Dermis blood vessel endothelial cell (primary cell): ENCODE measurements at places on chromosomes 3 and 15. TPM values are rescaled to one million over a fixed set of nuclear protein-coding genes. Genes with fewer than 3 reads are reported as not detected.
A peak's percentile ranks its signal among the peaks of the same experiment; 100 is the strongest.

The ZNF385D gene
- 2.0 and 4.4 TPM in 2 replicates for total RNA-seq

- no peak for DNase-seq
Measured at GRCh38 chr15:39321977-39322376, 258.9 kb upstream of the THBS1 start.

DNA sequence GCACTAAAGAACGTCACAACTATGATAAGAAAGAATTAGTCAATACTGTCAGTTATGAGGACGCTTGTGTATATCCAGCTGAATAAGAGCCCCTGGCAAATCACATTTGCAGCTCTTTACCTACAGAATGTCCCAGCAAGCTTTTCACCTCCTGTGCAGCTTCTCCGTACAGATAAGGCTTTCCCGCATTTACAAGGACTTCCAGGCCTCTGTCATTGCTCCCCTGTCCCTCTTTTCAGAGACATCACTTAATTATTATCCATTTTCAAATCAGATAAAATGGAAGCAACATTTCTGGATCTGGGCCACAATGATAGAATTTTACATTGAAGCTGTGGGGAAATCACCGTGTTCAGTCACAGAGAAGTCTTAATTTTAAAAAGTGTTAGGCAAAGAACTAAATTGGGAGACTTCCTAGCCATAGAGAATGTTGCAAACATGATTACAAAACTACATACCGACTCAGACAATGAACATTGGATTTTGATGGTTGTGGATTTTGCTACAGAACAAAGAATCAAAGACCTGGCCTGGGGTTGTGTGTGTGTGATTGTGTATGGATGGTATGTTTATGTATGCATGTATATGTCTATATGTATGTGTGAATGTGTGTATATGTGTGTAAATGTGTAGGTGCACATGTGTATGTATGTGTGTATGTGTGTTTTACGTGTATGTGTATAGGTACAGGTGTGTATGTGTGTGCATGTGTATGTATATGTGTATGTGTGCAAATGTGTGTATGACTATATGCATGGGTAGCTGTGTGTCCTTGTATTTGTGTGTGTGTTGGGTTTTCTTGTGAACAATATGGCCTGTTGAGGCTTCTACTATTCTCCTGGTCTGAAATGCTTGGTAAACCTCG lies 41.5 kb downstream of the MGLL start:
- no peak for DNase-seq

DNA sequence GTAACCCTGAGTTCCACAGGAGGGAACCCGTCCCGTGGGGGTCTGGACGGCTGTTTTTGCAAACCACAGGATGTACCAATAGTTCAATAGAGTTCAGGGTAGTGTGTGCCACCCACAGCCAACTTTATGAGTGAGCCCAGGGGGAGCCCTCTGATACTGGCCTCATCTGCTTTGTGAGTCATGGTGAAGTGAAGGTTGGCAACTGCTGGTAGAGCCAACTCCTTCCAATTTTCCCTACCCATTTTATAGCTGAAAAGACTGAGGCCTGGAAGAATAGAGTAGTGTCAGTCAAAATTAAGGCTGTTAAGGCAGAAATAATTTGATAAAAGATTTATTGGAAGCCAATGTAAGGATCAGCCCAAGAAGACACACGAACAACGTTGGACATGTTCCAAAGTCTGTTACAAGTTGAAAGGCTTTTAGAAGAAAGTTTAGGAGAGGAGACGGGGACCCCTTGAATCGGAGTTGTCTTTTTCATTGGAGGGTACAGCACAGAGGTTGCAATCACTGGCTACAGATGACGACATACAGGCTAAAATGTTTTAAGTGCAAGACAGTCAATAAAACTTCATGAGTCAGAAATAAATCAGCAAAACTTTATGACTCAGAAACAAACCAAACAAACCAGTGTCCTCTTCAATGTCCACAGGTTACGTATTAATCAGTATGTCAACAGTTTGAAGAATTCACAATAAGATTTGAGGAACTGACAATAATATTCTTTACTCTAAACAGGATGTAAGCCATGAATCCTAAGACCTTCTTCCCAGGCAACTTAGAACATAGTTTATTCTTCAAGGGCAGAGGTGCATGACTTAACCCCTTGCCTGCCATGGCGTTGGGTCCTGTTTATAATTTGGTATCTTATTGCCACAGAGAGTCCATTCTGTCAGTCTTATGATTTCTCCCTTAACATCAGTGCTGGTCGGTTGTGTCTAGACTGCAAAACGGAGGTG lies 62.9 kb upstream of the NR2E3 start:
- peak; percentile 63 for DNase-seq

DNA sequence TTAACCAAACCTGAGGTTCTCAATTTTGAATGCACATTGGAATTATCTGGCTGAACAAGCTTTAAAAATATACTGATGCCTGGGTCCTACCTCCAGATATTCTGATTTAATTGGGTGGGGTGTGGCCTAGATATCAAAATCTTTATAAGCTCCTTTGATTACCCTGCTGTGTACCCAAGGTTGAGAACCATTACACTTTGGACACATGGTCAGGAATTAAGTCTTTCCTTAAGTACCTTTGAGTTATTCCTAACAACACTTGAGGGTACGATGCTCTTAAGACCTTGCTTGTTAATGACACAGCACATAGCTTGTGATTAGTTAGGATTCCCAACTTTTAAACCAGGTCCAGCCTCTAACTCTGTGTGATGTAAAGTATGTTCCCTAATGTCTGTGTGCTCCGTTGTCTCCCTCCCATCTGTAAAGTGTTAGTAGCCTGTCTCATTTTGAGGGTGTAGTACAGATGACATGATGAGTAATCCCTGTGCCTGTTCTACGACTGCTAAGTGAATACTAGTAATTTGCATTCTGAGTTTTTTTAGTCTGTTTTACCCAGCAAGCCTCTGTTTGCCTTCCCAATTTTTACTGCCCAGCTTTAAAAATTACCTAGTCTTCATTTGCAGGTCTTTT lies 154.9 kb downstream of the KLHL25 start:
- no peak for DNase-seq

- DNase-seq: no peak
Measured at GRCh38 chr3:127590282-127590592, 296 bp downstream of the TPRA1 start.

DNA sequence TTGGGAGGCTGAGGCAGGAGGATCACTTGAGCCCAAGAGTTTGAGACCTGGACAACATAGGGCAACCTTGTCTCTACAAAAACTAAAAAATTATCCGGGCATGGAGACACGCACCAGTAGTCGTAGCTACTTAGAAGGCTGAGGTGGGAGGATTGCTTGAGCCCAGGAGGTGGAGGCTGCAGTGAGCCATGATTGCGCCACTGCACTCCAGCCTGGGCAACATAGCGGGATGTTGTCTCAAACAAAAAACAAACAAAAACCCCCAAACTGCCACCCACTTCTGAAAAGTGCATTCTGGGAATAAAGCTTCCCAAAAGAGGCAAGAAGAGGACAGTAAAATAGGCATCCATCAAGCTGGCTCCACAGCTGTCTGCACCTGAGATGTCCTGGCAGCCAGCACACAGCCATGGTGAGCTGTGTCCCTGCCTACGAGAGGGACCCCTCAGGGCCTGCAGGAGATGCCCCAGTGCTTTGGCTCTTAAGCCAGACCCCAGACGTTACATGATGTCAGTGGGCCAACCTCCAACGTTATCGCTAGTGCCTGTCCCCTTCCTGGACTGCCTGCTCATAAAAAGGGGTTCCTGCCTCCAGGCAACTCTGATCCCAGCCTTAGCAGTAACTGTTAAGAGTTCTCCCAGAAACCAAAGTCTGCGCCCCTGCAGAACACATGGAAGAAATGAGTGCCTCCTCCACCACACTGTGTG lies 101.1 kb downstream of the LRIG1 start:
- no peak for DNase-seq
